NK-92 treated with Interleukin-12 subunit alpha and Interleukin-12 subunit beta, amount 100 ng/mL, for 24 hours (cell line): ENCODE measurements at places on chromosomes 11 and 22.

GRCh38 chr11:4808476-4808875 is 4.3 kb upstream of the OR52R1 start:
- no peak for DNase-seq

DNA sequence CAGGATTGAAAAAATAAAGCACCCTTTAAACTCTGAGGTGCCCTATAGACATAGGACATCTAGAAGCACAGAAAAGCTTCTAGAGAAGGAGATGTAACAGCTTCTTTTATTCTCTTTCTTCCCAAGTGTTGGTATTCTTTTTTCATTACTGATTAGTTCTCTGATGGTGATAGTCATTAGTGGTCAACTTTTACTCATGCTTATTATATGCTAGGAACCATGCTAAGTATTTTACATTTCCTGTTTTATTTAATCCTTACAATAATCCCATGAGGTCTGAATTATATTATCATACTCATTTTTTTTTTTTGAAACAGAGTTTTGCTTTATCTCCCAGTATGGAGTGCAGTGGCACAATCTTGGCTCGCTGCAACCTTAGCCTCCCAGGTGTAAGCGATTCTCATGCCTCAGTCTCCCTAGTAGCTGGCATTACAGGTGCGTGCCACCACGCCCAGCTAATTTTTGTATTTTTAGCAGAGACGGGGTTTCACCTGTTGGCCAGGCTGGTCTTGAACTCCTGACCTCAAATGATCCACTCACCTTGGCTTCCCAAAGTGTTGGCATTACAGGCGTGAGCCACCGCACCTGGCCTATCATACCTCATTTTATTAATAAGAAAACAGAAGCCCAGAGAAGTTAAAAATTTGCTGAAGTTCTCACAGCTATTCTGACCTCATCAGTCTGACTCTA is 3.0 kb downstream of the C11orf52 start:
- DNase-seq, result no peak

DNA sequence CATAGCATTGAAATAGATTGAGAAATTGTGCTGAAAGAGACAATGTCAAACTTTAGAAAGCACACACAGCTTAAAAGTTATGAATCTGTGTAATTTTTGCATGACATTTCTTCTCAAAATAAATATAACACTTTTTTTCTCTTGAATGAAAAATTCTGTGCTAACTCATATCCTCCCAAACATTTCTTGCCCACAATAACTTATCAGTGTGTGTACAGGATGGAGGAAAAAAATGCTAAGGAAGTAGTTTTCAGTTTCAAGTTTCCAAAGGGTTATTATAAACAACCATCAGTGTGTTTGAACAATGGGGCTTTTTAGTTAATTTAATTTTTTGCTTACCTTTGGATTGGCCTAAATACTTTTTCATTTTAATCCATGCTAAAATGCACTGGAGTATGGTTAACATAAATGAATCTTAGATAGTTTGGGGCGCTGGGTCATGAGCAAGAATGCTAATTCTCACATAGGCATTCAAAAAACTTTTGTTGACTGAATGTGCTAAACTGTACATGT is 82.9 kb upstream of the ARHGAP20 start:
- no peak for DNase-seq

DNA sequence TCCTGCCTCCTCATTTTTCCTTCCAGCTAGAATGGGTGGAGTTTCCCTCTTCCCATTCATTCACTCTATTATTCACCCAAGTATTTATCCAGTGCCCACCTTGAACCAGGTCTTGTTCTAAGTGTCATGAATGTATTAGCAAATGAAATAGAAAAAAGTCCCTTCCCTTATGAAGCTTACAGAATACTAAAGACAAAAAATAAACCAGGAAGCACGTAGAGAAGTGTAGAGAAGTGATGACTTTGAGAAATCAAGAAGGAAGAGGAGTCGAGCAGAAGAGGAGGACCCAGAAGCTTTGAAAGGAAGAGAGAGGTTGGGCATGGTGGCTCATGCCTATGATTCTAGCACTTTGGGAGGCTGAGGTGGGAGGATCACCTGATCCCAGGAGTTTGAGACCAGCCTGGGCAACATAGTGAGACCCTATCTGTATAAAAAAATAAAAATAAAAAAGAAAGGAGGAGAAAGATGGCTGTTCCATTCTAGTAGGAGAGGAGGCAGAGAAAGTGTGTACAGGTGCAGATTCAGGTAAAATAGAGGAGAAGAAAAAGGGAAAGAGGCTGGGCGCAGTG is 17.1 kb upstream of the SYVN1 start:
- DNase-seq, result no peak

DNA sequence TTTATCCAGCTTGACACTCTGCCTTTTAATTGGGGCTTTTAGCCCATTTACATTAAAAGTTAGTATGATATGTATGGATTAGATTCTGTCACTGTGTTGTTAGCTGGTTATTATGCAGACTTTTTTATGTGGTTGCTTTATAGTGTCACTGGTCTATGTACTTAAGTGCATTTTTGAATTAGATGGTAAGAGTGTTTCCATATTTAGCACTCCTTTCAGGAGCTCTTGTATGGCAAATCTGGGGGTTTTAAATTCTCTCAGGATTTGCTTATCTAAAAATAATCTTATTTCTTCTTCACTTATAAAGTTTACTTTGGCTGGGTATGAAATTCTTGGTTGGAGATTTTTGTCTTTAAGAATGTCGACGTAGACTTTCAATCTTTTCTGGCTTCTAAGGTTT is 4.0 kb downstream of the OR52E6 start:
- DNase-seq, result no peak

DNA sequence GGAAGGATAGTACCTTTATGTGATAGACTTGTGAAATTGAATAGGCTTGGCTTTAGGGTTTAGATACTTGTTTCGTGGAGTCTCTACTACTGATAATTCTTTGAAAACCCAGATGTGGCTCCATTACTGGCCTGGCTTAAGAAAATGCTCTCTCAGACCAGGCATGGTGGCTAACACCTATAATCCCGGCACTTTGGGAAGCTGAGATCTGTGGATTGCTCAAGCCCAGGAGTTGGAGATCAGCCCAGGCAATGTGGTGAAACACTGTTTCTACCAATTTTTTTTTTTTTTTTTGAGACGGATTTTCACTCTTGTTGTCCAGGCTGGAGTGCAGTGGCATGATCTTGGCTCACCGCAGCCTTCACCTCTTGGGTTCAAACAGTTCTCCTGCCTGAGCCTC is 40.9 kb downstream of the ATG13 start:
- DNase-seq, result no peak
